ENCODE measurements at places on chromosomes 5 and 9.

GRCh38 chr9:136381966-136382513, 8.6 kb upstream of the CARD9 start:
- no peak for DNase-seq

GRCh38 chr5:178460598-178460997, 129.6 kb downstream of the COL23A1 start:
- DNase-seq: no peak

GRCh38 chr5:10982626-10983025, 221.6 kb upstream of the DAP start:
- DNase-seq: no peak

- no peak for DNase-seq
Observed at GRCh38 chr9:72871685-72872084, 81.2 kb downstream of the ALDH1A1 start.

DNA sequence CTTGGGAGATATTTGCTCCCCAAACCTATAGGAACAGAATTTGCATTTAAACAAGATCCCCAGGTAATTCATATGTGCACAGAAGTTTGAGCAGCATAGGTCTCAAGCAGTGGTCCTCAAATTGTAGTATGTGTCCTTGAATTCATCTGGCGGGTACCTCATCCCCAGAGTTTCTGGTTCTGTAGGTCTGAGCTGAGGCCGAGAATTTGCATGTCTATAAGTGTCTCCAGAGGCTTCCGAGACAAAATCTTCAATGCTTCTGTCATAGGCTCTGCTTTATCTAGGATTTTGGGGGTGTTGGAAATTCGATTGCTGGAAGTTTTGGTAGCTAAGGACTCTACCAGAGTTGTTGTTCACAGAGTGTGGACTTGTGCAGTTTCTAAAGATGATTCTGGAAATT, 38.6 kb downstream of the MAT2B start:
- no peak for DNase-seq

- no peak for DNase-seq
Observed at GRCh38 chr5:115484368-115484767, 60.2 kb downstream of the FEM1C start.

DNA sequence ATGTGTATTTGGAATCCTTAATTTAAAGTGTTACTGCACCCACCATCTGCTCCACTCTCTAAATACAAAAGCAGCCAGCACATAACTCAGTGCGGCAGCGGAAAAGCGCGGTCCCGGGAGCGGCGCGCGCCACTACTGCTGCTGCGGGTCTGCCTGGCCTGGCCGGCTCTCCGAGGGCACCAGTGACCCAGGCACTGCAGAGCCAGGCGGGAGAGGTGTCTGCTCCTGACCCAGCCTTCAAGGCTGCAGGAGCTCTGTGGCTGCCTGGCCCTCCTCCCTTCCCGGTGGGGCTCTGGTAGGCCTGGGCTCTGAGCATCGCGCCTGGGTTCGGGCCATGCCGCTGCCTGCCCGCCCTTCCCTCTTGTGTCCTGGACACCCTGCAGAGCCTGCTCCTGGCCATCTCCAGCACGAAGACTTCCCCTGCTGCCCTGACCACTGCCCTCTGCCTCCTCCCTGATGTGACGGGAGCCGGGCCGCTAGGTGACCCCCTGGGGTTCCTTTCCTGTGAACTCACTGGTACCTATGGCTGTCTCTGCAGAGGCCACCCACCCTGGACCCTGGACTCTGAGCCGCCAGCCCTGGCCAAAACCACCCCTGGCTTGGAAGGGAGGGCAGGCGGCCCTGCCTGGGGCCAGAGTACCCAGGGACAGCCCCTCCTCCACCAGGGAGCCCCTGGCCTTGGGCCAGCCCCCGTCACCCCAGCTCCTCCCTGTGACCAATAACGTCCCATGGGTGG, 32.8 kb upstream of the UBAC1 start:
- no peak for DNase-seq

DNA sequence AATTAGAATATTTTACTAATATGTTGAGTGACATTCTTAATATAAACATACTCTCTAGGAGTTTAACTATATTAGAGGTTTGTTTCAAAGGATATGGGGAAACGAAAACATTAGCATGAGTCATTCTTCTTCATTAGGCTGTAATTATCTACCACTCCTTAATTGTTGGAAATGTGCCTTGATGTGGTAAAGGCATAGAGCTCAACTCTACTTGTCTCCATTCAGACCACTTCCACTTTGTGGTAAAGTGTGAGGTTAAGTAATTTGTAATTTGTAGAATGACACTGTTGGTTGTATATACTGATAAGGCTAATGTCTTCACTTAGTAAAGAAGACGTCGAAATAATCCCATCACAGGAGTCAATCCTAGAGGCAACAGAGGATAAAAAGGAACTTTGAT, 58.1 kb downstream of the HAPLN1 start:
- no peak for DNase-seq

GRCh38 chr5:33832404-33833236, 59.2 kb downstream of the ADAMTS12 start:
- no peak for DNase-seq

- DNase-seq: no peak
Observed at GRCh38 chr9:110142868-110143481, 65.0 kb downstream of the C9orf152 start.

DNA sequence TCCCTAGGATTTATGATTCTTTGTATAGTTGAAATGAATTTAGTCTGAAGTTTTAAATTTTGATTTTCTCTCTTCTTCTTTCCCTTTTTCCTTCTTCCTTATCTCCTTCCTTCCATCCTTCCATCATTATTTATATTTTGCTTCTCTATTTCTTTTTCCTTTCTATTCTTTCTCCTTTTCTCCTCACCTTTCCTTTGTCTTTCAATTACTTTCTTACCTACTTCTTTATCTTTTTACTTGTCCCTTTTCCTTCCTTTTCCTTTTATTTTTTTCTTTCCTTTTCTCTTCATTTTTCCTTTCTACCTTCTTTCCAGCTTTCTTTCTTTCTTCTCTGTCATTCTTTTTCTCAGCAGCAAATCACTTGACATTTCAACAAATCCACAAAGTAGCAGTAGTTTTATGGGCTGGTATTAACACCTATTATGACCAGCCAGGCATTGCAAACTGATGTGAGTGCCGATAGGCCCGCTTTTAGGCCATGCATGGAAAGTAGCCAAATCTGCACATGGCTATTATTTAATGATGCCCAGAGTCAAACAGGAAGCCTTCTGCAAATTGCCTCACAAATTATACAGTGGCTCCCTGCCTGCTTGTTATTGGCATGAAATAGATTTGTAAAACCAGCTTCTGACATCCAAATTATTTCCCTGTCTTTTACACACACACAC, 37.1 kb upstream of the NR3C1 start:
- no peak for DNase-seq

Measured in activated CD8-positive, alpha-beta memory T cell treated with anti-CD3 and anti-CD28 coated beads, Interleukin-2, amount 50 U/mL, for 4 hours (primary cell).